ENCODE measurements at places on chromosomes 5 and 9.
A peak's percentile ranks its signal among the peaks of the same experiment; 100 is the strongest.

DNA sequence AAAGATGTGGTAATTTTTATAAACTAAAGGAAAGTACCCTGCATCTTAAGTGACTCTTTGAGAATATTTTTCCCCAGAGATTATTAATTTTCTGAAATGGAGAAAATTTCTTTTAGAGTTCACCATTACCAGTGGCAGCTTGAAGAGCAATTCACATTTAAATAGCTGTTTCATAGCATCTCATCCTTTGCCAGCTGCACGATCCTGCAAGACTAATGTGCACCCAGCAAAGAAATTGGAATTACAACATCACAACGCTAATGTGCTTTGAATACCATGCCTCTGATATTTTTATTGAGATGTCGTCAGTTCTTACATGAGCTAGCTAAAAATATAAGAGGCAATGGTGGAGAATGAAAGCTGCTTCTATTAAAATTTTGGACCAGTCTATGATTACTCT, 423.5 kb downstream of the TAF11L14 start:
- DNase-seq = no peak

DNA sequence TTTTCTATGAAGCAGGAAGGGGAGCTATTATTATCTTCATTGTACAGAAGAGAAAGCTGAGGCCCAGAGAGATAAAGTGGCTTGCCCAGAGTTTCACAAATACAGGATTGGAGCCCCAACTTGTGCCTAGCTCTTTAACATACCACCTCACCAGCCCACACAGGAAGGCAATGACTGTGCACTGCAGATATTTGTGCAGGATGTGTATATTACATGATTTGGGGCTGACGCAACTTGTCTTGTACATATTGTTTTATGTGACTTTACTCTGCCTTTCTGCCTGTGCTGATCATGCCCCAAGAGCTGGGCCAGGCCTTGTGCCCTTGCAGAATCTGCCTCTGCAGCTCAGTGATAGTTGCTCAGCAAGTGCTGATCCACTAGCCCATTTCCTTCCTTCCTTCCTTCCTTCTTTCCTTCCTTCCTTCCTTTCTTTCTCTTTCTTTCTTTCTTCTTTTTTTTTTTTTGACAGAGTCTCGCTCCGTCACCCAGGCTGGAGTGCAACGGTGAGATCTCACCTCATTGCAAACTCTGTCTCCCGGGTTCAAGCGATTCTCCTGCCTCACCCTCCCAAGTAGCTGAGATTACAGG, 106.6 kb upstream of the TBCA start:
- DNase-seq = no peak

DNA sequence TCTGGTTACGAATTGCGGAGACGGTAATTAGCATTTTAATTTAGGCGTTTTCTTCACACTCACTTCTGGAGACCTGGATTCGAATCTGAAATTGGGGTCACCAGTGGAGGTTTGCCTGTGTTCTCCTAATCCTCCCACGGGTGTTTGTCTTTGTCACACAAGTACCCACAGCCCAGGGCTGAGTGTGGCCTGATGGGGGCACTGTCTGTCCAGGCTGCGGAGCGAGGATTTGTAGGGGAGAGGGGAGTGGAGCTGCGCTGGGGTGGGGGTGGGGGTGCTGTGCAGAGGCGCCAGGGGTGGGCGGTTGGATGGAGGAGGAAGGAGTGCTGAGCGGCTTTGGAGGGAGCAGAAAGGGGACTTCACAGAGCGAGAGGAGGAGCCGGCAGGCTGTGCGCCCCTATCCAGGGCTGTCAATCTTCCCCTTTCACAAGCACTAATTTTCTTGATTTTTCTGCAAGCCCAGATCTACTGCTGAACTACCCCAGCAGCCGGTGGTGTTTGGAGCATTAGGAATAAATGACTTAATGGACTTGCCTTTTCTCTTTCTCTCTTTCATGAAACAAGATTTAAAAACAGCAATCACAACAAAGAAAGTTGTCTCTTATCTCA, 53.1 kb downstream of the TSPAN17 start:
- peak; percentile 11 for DNase-seq

DNA sequence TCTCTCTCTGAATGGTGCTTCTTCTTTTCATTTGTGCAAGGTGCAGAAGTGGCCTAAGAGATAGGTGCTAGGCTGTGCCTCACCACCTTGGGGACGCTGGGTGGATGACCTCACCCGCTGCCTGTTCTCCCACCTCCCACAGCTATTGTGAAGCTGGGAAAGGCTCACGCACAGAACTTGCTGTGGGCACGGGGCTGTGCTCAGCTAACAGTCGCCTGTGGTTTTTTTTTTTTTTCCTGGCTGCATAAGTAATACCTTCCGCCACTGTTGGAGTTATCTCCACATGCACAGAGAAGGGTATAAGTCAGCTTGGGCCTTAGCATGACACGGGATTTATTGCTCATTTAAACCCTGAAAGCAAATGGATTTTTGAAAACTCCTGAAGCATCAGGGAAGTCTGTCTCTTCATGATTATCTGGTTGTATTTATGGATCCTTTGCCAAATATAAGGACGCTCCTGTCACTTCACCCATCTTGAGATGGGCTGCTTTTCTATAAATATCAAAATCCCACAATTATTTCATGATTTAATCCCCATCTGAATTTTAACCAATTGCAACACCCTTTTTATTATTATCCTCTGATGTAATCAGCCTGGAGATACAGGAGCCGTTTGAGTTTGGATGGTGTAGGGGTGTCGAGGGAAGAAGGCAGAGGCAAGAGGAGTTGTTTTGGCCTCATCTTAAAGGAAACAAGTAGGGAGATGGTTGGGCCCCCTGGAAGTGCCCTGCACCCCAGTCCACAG, 9.0 kb downstream of the DBH start:
- no peak for DNase-seq
